AG08396 (cell line): ENCODE measurements at places on chromosomes 4 and X.
A peak's percentile ranks its signal among the peaks of the same experiment; 100 is the strongest.

GRCh38 chr4:134628066-134628465 lies 426.5 kb upstream of the PABPC4L start:
- no peak for DNase-seq

GRCh38 chr4:140152013-140152703 lies 1.8 kb downstream of the MAML3 start:
- DNase-seq: peak; percentile 76

GRCh38 chrX:40632199-40632598 lies 9.0 kb downstream of the MPC1L start:
- no peak for DNase-seq

DNA sequence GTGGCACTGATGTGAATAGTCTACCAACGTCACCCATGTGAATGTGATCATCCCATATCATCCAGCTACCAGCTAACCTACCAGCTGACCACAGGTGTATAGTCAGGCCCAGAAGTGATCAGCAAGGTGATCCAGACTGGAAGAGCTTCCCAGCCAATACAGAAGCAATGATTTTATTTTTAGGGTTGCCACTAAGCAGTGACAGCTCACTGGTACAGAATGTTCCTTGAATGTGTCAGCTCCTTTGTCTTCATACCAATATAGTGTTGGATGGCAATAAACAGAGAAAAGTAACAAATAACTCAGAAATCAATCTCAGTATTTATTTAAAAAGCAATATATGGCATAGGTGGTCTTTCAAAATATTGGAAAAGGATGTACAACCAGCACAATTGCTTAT lies 361.8 kb upstream of the CPEB2 start:
- no peak for DNase-seq

DNA sequence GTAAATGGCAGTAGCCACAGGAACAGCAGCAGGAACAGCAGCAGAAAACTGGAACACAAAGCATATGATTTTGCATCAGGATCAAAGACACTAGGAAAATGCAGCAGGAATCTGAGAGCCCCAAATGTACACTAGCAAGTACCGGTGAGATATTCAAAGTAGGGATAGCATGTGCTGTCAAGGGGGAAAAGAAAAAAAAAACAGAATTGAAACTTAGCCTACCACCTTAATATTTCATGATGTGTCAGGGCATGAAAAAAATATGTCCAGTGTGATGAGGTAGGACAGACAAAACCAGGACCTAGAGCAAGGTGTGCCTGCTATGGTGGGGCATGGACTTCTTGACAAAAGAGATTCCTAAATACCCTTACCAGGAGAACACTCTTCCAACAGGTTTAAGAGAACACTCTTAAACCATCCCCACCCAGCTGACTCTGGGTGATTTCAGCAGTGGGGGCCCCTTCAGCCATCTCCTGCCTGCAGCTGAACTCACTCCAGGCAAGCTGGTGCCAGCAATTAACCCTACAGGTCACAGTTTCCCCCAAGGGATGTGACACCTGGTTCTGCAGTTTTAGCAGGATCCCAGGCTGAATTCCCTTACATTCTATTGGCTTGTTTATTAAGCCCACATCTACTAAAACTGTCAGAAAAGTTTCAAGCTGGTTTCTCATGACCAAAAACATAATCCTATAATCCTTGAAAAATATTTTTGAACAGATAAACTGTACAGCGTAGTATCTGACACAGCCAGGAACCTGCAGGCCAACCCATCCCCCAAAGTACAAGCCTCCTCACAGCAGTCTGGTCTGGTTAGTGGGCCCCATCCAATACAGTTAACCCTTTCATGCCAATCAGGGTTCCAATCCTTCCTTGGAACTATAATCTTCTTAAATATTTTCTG lies 62.9 kb upstream of the FMR1 start:
- DNase-seq: no peak

DNA sequence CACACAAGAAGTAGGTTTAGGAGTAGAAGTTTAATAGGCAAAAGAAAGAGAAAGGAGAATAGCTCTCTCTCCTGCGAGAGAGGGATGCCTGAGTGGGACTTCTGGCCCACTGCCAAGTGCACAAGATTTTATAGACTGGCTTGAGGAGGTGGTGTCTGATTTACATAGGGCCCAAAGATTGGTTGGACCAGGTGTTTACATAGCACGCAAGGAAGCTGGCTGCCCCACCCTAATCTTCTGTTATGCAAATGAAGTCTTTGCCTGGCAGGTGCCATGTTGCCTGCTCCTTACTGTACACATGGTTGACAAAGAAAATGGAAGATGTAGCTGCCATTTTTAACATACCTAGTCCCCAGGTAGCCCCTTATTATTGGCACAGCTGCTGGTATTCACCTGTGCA lies 170.8 kb upstream of the GATB start:
- no peak for DNase-seq

- no peak for DNase-seq
These were observed 202.5 kb upstream of the ANKRD50 start for GRCh38 chr4:124915073-124915472.
